ENCODE measurements at places on chromosomes 11 and 22. TPM values are rescaled to one million over a fixed set of nuclear protein-coding genes. Genes with fewer than 3 reads are reported as not detected.

- DNase-seq = no peak
Observed at GRCh38 chr22:46462726-46463371, 74.6 kb downstream of the CELSR1 start.

TLCD5 gene
- 3.3 TPM for total RNA-seq

DNA sequence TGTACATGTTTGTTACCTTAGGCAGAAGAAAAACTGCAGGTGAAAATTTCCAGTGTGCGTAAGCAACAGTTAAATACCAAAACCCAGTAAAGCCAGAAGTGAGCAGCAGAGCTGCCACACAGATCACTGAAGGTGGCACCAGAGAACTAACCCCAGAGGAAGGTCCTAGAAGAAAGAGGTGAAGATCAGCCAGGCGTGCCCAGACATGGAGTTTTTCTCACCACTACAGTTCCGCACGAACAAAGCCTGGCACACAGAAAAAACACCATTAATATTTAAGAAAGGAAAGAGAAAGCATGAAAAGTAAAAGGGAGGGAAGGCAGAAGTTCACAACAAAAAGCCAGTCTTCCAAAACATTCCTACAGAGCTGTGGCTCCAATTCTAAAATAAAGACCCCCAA is 60.7 kb downstream of the STK33 start:
- no peak for DNase-seq

IFITM5 gene
- total RNA-seq = not detected

GRCh38 chr11:104855965-104856364 is 42.3 kb downstream of the CASP12 start:
- no peak for DNase-seq

LDHAL6A gene
- not detected for total RNA-seq

SLN gene
- total RNA-seq = not detected

OR1S1 gene
- not detected for total RNA-seq

- DNase-seq = no peak
Observed at GRCh38 chr11:64710418-64711137, 12.4 kb downstream of the NRXN2 start.

CRYBA4 gene
- not detected for total RNA-seq

DNA sequence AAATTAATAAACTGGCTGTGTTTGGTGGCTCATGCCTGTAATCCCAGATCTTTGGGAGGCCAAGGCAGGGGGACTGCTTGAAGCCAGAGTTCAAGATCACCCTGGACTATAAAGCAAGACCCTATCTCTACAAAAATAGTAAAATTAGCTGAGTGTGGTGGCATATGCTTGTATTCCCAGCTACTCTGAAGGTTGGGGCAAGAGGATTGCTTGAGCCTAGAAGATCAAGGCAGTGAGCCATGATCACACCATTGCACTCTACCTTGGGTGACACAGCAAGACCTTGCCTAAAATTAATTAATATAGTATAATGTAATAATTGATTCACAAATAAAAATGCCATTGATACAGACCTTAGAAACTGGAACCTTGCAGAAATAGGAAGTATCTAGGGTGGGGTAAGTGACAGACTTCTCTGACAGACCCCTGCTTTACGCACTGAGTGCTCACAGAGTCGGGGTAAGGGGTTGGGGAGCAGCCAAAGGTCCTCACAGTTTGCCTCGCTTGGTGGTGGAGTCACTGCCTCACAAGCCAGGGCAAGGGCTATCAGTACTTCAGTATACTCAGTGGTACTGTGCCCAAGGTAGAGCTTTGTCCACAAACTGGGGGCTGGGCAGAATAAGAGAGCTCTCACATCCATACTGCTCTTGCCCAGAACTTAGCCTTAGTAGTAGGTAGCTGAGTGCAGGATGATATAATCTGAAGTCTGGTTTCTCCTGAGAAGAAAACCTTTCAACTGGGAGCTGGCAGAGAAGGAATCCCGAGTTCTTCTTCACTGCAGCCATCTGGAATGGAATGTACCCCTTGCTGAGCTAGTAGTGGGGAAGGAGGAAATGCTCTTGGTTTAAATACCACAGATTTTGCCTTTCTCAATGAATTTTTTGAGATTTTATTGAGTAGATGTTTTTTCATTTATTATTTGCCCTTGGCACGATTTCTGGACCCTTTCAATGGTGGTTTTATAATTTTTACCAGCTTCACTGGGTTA is 65.5 kb downstream of the EMSY start:
- no peak for DNase-seq

PGR gene
- total RNA-seq = 10.7 TPM

HSPB2 gene
- 3.0 TPM for total RNA-seq

- DNase-seq = no peak
Observed at GRCh38 chr11:2862395-2863275, 22.9 kb downstream of the CDKN1C start.

DNA sequence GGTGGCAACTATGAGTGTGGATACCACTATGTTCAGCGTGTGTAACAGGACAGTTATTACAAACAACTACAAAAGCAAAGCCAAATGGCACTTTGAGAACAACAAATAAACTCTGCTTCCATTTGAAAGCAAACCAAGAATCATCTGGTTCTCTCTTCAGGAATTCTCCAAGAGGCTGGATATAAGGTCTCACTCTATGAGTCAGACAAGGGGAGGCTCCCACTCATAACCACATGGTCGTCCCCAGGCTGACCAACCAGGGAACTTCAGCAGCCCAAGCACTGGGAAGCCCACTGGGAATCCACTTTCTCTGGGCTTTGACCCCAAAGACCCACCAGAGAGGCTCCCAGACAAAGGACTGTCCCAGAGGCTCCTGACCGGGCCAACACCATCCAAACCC is 35.3 kb downstream of the DGCR2 start:
- peak; percentile 30 for DNase-seq

PIK3IP1 gene
- total RNA-seq = 49.3 TPM

SLC43A3 gene
- 25.2 TPM for total RNA-seq

- peak; percentile 28 for DNase-seq
Observed at GRCh38 chr22:40976866-40977700, 25.9 kb downstream of the RBX1 start.

OR5P2 gene
- total RNA-seq = not detected

GRCh38 chr11:76459299-76459698 is 14.5 kb downstream of the EMSY start:
- no peak for DNase-seq

FANCF gene
- 4.6 TPM for total RNA-seq

GRCh38 chr11:23974601-23975000 is 522.3 kb upstream of the LUZP2 start:
- no peak for DNase-seq

- no peak for DNase-seq
Observed at GRCh38 chr11:64872790-64873488, 5.5 kb downstream of the EHD1 start.

GRCh38 chr11:68997124-68997994 is 15.7 kb downstream of the MRGPRF start:
- DNase-seq = peak; percentile 66

UPK3A gene
- total RNA-seq = not detected

- DNase-seq = no peak
Observed at GRCh38 chr11:2921261-2921660, 8.0 kb downstream of the PHLDA2 start.

DNA sequence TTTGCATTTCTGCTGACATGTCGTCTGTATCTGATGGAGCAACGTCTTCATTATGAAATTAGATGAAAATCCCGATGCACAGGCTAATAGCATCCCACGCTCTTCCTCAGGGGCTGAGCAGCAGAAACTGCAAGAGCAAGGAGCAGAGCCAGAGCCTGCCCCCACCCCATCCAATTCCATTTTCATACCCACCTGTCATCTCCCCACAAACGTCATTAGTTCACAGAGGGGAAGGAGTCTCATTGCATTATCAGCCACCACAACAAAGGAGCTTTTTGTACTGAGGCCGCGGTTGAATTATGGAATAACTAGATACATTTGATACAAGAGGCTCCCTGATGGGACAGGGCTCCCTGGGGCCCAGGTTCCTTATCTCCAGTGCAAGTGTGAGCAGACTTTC is 515.0 kb downstream of the NTM start:
- DNase-seq = no peak

KCTD14 gene
- total RNA-seq = 2.8 TPM

CBLIF gene
- total RNA-seq = not detected

- DNase-seq = no peak
Observed at GRCh38 chr22:30821863-30822215, 127.2 kb downstream of the OSBP2 start.

POU2F3 gene
- not detected for total RNA-seq
